ENCODE measurements at places on chromosomes 2 and 18. TPM values are rescaled to one million over a fixed set of nuclear protein-coding genes. Genes with fewer than 3 reads are reported as not detected.

The SPHKAP gene
- not detected for total RNA-seq

The UPP2 gene
- not detected for total RNA-seq

The IL18RAP gene
- total RNA-seq: not detected

The SERPINB13 gene
- total RNA-seq: not detected

DNA sequence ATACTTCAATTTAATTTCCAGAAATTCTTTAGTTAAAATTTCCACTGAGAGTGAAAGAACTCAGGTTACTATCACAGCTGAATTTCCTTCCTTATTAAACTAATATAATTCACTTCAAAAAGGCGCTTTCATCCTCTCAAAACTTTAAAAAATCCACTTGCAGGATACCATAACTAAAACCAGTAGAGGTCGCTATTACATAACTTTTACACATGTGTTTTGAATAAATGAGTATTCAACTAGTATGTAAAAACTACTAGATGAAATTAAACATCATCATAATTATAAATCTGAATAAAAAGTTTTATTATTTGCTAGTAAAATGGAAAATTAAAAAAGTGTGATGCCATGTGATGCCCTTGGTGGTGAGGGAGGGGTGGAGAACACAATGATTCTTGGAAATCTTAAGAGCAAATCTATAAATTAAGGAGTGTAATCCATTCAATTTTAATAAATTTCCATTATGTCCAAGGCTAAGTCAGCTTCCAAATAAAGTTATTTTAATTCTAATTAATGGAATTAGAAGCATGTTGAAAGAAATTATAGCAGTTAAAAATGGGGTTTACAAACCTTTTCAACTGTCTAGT lies 61.4 kb downstream of the SOS1 start:
- no peak for DNase-seq

DNA sequence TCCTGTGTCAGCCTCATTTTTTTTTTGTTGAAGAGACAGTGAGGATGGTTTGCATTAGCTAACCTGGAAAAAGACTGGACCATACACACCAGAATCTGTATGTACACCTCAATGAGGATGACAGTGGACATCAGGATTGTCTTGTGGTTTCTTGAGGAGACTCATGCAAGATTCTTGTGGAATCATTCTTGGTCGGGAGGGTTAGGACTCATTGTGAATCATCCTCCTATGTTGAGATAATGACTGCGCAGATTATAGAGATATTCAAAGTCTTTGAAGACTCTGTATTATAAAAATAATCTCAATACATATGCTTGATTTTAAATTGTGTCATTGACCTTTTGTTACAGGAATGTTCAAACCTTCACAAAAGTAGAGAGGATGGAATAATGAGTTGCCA lies 49.1 kb upstream of the DOCK10 start:
- no peak for DNase-seq

DNA sequence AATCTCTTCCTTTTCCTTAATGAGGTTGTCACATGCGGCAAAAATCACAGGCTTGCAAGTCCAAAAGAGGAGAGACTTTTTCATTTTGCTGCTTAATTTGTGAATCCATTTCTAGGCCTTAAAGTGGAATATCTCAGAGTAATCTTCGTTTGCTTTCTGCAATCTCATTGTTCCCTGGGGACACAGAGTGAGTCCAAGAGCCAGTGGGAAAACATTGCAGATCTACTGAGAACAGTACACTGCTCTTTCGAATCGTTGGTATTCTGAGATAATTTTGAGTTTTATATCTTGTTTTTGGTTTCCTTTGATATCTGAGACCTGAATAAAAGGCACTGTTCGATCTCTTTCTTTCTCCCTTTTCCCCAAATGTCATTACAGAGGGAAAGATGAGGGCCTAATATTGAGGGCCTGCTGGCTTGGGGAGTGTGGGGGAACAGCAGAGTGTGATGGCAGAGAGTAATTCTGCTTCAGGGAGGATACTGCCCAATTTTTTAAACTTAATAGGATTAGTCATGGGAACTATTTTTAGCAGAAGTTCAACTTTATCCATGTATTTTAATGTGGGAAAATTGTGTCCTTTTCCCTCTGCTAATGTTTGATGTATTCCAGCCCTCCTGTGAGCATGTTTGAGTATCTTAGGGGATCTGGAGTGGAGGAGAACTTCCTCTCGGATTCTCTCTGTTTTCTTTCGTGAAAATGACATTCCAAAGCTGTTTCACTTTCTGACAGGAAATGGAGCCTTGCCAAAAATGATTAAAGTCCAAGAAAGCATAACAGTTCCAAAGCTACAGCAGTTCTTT lies 418.2 kb upstream of the ZEB2 start:
- DNase-seq: no peak

DNA sequence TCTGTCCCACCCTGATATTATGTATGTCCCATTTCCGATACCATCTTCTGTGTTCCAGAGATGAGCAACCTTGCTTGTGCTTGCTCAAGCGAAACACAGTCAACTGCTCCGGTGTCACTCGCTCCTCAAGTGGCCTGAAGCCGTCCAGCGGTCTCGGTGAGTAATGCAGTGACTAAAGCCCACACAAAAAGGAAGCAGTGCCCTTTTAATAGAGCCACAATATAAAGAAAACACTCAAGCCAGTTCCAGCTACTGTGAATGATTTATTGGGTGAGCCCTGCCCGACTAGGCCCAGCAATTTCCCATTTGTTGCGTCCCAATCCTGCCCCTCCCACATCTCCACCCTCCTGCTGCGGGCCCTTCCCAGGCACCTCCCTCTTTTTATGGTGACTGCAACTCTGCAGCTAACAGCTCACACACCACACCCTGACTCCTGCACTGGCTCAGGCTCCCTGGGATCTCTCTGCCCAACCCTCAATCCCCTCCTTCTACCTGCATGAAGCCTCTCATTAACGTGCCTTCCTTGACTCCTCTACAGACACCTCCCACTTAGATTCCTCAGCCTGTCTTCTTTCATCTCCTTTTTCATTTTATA lies 44.2 kb upstream of the DSC1 start:
- DNase-seq: no peak

- DNase-seq: no peak
Observed at GRCh38 chr2:151476287-151476686, 66.6 kb downstream of the RIF1 start.
